ENCODE measurements at places on chromosomes 5 and 9. TPM values are rescaled to one million over a fixed set of nuclear protein-coding genes. Genes with fewer than 3 reads are reported as not detected.

The PCDHA3 gene
- total RNA-seq = not detected

The PCDHA7 gene
- under 0.01 TPM for total RNA-seq

The PIP5K1B gene
- not detected for total RNA-seq

The C9orf153 gene
- not detected for total RNA-seq

The ZNF608 gene
- 9.3 TPM for total RNA-seq

The ARHGEF37 gene
- 0.78 TPM for total RNA-seq

The LEAP2 gene
- 0.32 TPM for total RNA-seq

The PDE6A gene
- 0.13 TPM for total RNA-seq

The POLK gene
- 14.6 TPM for total RNA-seq

The LRRC14B gene
- total RNA-seq = not detected

The NACC2 gene
- total RNA-seq = 19.4 TPM

The SPEF2 gene
- total RNA-seq = 1.8 TPM

The TOR4A gene
- total RNA-seq = 38.1 TPM

The CD14 gene
- 0.26 TPM for total RNA-seq

The CCNJL gene
- total RNA-seq = 4.4 TPM

The PCSK1 gene
- 0.13 TPM for total RNA-seq

All from epithelial cell of alveolus of lung (primary cell).